Activated T-helper 17 cell treated with anti-CD3 and anti-CD28 coated beads, Interleukin-2, amount 50 U/mL, for 72 hours (primary cell): ENCODE measurements at places on chromosomes 12 and 14.

DNA sequence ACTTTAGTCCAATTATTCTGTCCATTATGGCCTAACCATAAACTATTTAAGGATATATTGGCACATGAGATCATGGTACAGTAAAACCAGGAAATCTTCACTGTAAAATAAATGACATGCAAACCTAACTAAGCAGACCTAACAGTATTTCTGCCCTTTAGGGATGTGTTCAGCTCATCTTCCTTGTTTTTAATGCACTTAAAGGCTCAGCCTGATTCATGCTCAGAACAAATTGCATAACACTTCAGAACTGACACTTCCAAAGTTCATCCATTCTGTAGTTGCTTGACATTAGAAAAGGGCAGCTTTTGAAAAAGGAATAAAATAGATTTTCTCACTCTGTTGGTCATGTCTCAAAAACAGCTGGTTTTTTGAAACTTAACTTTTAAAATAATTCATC is 708.5 kb downstream of the C12orf50 start:
- no peak for ATAC-seq

DNA sequence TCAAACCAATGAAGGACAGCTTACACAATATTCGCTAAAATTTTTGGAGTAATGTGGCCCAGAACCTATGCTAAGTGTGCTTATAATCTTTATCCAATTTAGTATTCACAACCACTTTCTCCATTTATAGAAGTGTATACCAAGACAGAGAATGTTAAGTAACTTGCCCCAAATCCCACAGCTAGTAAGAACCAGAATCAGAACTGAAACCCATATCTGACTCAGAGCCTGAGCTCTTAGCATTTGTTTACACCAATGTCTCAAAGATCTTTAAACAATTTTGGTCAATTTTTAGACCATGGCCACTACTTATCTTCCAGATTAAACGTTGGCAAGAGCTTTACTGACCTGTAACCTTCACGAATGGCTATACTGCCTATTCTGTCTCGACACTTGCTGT is 53.0 kb downstream of the PAPLN start:
- ATAC-seq: peak; percentile 74

GRCh38 chr12:41932470-41932991 is 212.1 kb downstream of the GXYLT1 start:
- ATAC-seq: peak; percentile 16

GRCh38 chr12:48690990-48691389 is 9.0 kb upstream of the KANSL2 start:
- no peak for ATAC-seq

- peak; percentile 73 for ATAC-seq
These were observed 100.5 kb downstream of the LRRC74A start for GRCh38 chr14:76926521-76927251.

DNA sequence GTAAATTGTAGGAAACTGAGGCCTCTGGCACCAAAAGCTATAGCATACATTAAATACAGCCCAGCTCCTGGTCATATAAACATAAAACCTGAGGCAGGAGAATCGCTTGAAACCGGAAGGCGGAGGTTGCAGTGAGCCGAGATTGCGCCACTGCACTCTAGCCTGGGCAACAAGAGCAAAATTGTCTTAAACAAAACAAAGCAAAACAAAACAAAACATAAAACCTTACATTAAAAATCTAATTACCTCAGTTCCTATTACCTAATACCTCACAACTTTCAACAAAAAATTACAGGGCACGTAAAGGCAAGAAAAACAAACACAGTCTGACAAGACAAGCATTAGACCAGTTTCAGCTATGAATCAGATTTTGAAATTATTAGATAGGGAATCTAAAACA is 36.7 kb downstream of the TMEM116 start:
- no peak for ATAC-seq

DNA sequence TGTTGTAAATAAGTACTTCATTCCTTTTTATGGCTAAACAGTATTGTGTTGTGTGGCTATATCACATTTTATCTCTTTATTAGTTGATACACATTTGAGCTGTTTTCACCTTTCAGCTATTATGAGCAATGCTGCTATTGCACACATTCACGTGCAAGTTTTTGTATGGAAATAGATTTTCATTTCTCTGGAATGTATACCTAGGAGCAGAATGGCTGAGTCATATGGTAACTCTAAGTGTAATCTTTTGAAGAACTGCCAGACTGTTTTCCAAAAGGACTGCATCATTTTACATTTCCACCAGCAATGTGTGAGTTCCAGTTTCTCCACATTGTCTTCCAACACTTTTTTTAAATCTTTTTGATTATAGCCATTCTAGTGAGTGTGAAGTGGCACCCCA is 134.0 kb downstream of the SRGAP1 start:
- ATAC-seq: no peak

- ATAC-seq: no peak
These were observed 398.1 kb downstream of the NOVA1 start for GRCh38 chr14:26199590-26200370.

GRCh38 chr12:132477703-132478432 is 12.1 kb upstream of the FBRSL1 start:
- peak; percentile 51 for ATAC-seq

GRCh38 chr12:42261708-42262107 is 23.7 kb upstream of the YAF2 start:
- ATAC-seq: peak; percentile 75

- no peak for ATAC-seq
These were observed 21.3 kb downstream of the IQSEC3 start for GRCh38 chr12:87856-88255.

DNA sequence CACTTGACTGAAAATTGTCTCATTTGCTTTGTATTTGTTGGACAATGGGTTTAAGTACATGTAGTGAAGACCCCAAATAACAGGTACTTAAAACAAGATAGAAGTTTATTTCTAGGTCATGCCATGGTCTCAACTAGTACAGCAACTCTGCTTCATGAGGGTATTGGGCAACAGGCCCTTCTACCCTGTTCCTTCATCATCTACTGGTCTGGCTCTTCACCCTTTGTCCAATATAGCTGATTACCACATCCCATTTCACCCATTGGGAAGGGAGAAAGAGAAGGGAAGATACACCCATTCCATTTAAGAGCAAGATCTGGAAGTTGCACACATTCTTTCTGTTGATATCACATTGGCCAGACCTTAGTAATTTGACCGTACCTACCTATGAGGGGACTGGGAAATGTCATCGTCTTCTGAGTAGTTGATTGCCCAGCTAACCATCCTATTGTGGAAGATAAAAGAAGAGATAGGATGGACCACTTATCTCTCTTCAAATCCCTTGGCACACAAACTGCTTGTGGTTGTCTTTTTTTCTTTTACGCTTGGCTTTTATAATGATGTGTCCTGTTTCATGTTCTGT is 104.6 kb downstream of the DIP2B start:
- ATAC-seq: no peak

- peak; percentile 64 for ATAC-seq
These were observed 64.8 kb upstream of the PTGR2 start for GRCh38 chr14:73786636-73787485.

DNA sequence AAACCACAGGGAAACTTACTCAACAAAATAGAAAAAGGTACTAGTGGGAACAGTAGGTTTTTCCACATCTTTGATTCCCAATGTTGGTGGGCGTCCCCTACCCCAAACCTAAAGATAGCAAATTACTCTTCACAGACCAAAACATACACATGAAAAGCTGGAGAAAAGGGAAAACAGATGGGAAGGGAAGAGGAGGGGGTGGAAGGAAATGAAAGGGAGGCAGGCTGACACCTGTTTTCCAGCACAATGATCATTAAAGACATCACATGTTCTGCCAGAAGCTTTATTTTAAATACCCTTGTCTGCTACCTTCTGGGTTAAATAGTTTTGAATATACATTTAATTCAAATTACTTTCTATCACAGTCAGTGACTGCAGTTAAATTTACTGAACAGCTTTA is 1617.9 kb upstream of the SEL1L start:
- ATAC-seq: no peak

DNA sequence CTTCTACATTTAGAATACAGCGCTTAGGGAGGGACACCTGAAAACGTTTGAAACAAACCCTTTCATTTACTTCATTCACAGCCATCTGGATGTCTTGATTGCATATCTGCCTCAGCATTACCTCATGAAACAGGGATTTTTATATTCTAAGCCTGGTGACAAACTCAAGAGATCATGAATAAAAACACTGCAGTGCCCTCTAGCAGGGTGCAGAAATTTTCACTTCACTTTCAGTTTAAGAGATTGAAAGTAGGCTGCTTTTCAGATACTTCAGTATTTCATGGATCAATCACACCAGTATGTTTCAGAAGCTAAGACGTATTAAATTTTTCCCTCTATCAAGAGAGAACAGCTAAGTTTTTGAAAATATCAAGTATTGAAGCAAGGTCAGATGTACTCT is 467.8 kb downstream of the MDGA2 start:
- ATAC-seq: no peak

- ATAC-seq: no peak
These were observed 124.0 kb upstream of the CPM start for GRCh38 chr12:69056743-69057515.

DNA sequence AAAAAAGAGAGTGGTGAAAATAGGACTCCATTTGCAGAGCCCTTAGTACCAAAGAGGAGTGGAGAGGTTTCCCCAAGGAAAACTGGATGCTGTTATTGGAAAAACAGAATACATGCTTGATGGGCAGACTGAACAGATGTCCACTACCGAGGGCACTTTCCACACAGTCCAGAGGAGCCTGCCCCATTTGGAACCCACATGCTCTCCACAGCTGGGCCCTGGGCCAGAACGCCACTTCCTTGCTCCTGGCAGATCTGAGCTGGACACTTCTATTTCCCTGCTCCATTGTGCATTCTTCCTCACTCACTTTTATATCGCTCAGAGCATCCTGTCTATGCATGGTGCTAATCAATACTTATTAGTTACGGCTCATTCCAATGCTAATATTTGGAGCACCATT is 249.9 kb downstream of the SLC15A4 start:
- no peak for ATAC-seq
